ENCODE measurements at places on chromosomes 7 and 10. TPM values are rescaled to one million over a fixed set of nuclear protein-coding genes. Genes with fewer than 3 reads are reported as not detected.

Gene PTPRZ1
- not detected for total RNA-seq

DNA sequence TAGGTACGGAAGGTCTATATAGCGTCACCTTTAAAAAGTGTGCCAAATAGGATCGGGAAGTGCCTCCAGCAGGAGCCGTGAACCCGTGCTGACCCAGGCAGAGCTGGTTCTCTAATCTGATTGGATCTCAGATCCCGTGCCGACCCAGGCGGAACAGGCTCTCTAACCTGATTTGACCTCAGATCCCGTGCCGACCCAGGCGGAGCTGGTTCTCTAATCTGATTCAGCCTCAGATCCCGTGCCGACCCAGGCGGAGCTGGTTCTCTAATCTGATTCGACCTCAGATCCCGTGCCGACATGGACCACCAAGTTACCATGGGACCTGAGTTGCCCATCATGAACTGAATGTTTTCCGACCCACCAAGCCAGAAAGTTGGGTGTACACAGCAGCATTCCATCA, 463.9 kb downstream of the PTPRN2 start:
- DNase-seq, result no peak

GRCh38 chr7:22464299-22464698, 35.7 kb downstream of the STEAP1B start:
- DNase-seq, result no peak

Gene C7orf33
- total RNA-seq, result not detected

Gene PDE1C
- 0.11 TPM for total RNA-seq

- no peak for DNase-seq
Measured at GRCh38 chr10:10294881-10295529, 722.7 kb upstream of the CELF2 start.

- no peak for DNase-seq
Measured at GRCh38 chr7:155597753-155598140, 46.7 kb upstream of the RBM33 start.

- DNase-seq, result no peak
Measured at GRCh38 chr7:15831606-15832005, 145.1 kb upstream of the MEOX2 start.

- no peak for DNase-seq
Measured at GRCh38 chr10:33802566-33802965, 468.1 kb upstream of the NRP1 start.

DNA sequence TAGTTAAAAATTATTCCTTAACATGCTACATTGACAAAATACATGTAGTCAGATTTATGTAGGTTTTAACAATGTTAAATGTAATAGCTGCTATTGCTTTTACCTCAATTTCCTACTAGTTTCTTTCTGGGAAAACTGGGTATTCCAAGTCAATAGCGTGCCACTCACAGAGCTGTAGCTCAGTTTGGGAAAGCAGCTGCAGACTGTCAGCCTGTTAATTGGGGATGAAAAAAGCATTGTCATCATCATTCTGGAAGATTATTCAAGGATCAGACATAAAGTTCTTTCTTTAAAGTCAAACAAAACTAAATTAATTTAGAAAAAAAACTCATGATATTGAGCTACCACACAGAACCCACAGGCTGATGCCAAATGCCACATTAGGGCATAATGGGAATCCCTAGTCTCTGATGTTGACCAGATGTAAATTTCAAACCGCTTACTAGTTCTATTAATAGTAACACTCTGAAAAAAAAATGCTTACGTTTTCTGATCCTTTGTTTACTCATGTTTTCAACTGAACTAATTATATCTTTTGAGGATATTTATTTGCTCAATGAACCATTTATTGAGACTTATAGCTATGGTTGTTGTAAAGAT, 19.6 kb upstream of the AGMO start:
- DNase-seq, result no peak

DNA sequence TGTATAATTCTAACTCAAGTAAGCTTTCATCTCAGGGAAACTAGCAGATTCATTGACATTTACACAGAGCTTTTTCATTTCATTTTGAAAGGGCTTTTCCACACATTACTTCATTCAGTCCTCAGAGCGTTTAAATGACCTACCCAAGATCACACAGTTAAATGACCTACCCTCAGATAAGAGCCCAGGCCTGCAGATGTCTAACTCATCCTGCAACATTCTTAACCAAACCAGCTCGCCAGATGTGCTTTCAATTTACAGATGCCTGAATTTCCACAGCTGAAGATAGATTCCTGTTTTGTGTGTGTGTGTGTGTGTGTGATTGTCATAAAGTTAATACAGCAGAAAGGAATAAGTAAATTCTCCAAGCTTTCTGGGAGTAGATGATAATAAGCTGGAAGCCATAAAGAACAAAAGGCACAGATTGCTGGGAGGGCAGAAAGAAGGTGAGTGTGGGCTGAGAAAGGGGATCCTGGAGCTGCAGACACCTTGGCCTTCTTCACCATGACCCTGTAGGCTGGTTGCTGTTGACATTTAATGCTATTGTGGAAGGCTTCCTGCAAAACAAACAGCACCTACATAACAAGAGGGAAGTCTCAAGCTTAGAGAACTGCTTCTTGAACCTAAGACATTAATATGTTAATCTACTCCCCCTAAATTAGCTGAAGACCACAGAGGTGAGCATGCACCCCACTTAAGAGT, 489.7 kb upstream of the CELF2 start:
- no peak for DNase-seq

DNA sequence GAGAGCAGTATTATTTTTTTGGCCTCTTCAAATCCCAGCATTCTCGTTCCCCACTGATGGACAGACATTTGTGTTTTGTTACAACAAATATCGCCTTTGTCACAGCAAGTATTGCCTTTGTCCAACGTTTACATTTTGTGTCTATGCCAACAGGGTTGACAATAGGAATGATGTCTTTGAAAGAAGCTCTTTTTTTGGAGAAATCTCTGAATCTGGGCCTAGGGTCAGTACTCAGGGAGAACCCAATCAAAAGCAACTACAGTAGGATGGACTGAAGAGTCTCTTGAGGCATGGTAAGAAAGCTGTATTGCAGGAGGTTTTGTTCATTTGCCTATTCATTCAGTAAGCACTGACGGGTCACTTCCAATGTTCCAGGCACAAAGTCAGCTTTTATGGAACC, 57.7 kb upstream of the KLF14 start:
- no peak for DNase-seq

GRCh38 chr7:71135663-71136062, 3.7 kb downstream of the GALNT17 start:
- DNase-seq, result no peak

Gene NUDT13
- 1.2 TPM for total RNA-seq

Gene C10orf67
- not detected for total RNA-seq

Gene PKD1L1
- total RNA-seq, result 2.1 TPM

GRCh38 chr10:13470270-13470669, 58.5 kb downstream of the BEND7 start:
- no peak for DNase-seq

DNA sequence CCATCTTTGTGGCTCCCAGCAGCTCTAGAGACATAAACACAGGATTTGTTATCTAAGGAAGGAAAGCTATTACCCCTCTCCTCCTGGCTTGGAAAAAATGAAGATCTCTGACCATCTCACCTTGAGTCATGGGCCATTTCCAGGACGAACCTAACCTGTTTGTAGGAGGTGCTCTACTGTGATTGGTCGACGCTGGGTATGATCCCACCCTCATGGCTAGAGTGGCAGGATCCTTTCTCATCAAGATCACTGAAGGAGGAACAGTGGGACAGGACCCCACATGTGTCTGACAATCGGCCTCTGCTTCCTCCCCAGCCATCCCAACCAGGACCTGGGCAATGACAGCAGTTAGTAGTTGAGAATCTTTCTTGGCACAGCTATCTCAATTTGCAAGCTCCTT, 144.1 kb downstream of the EMX2 start:
- DNase-seq, result no peak

- DNase-seq, result no peak
Measured at GRCh38 chr10:28494420-28494819, 38.5 kb upstream of the WAC start.

Gene KIF5B
- total RNA-seq, result 145 TPM

- DNase-seq, result no peak
Measured at GRCh38 chr10:78706256-78706655, 362.5 kb upstream of the ZMIZ1 start.

GRCh38 chr10:947881-948280, 16.4 kb upstream of the LARP4B start:
- DNase-seq, result no peak

Gene IL6
- total RNA-seq, result 16.3 TPM

- DNase-seq, result no peak
Measured at GRCh38 chr10:9024210-9024609, 969.7 kb downstream of the GATA3 start.

GRCh38 chr10:99366666-99367065, 37.5 kb downstream of the CNNM1 start:
- DNase-seq, result no peak

Gene SPDYE9
- not detected for total RNA-seq

GRCh38 chr7:11754123-11754522, 77.9 kb downstream of the THSD7A start:
- DNase-seq, result no peak

DNA sequence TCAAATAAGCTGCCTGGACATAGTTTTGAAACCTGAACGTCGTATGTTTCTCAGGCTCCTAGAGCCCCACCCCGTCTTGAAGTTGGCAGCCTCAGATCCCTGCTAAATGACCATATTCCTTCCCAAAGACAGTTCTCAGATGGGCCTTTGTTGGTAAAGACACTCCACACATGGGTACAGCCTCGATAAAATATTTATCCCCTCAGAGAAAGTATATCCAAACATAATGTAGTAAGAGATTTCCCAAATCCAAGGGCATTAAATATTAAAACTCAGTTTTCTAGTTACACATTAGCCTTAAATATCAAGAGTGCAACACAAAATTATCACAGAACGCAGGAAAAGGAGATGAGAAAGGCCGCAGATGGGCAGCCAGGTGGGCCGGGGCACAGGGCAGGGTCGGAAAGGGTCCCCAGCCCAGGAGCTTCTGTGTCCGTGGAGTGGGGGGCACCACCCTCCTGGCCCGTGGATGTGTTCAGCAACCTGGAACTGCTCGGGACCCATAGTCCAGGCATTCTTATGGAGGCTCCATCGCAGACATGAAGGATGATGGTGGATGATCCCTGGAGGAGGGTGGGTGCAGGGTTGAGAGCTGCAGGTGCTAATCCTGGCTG, 1.5 kb upstream of the CFAP46 start:
- DNase-seq, result no peak

Gene NPY4R
- total RNA-seq, result not detected

DNA sequence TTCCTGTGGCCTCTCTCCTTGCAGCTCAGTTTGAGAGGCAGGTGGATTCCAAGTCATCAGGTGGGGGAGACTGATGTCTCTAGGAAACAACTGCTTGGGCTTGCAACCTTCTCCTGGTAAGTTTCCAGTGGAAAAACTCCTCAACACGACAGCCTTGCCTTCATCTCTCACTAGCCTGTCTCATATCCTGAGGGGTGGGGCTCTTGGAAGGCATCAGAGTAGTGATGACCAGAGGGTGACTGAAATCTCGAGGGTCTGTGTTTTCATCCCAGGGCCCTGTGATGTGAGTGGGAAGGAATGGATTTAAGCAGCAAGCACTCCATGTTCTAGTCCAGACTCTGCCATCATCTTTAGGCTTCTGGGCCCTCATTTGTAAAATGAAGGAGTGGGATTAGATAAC, 107.0 kb downstream of the NRP1 start:
- no peak for DNase-seq

Gene MEIG1
- total RNA-seq, result not detected

Data from pulmonary artery endothelial cell (primary cell).